ENCODE measurements at places on chromosomes 3 and 15.

GRCh38 chr3:44411031-44411645, 66.3 kb downstream of the ZNF445 start:
- no peak for DNase-seq

DNA sequence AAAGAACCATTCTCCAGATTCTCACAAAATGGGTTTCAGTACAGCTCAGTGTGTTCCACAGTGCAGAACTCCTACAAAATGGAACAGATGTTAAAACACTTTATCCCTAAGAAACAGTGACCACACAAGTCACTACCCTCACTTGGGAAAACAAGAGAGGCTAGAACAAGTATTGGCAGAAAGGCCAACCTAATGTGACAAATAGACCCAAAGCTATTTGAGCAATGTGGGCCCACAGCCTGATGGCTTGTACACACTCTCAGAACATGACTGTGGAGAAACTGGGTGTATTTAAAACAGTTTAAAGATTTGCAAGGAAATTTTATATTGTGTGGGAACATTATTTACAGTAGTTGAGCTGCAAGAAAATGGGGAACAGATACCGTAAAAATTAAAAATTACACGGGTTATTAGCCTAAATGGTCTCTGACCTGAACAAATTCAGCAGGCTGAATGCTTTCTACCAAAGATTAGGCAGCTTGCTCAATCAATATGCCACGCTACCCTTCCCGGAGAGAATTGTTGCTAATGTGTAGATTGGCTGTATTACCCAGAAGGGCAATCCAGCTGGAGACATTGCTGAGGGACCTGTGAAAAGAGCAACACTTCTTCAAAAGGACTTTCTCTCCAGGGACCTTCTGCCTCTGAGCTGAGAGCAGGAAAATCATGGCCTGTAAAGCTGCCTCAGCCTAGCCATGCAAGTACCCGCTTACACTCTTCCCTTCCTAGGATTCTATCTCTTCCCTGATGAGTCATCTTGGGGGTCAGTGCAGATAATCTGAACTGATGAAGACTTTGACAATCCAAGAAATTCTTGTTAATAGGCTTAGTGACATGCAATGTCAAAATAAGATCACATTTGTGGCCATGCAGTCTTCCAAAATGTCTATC, 97.1 kb downstream of the STRIT1 start:
- no peak for DNase-seq

- no peak for DNase-seq
Measured at GRCh38 chr15:38362355-38362754, 91.6 kb upstream of the FAM98B start.

DNA sequence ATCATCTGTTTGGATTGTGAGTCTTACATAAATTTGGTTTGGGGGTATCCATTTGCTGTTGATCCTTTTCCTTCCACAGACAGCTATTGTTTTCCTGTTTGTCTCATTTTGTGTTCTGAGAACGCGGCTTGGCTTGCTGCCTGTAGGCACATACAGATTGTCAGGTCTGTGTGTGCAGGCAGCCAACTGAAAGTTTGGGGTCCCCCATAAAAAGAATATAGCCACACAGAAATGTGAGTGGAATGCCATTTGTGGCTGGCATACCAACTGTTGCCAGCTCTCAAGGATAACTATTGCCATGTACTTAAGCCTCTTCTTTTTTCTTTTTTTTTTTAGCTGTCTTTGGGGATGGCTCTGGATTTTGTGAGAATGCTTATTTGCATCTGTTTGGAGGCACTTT, 1308.0 kb downstream of the ROBO1 start:
- no peak for DNase-seq

GRCh38 chr15:77143616-77144015, 72.7 kb upstream of the TSPAN3 start:
- DNase-seq: no peak

GRCh38 chr3:159672728-159673688, 315.6 kb upstream of the IL12A start:
- no peak for DNase-seq
